ENCODE measurements at places on chromosomes 2 and 18.

GRCh38 chr18:13231151-13231550, 12.6 kb downstream of the LDLRAD4 start:
- no peak for DNase-seq

DNA sequence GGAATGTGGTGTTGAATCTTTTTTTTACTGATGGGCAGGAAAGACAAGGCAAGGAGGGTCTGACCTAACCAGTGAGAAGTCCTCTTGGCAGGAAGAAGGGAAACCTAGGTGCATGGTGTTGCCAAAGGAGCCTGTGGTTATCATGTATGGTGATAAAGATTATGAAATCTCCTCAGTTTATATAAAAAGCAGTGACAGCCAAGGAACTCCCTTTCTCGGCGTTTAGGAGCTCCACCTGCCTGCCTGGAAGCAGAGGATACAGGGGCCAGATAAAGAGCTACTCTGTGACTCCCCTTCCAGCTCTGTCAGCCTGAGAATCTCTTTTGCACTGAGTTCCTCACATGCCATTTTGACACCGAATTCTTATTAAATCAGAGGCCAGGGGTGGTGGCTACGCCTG, 26.1 kb downstream of the COLEC12 start:
- DNase-seq = no peak

GRCh38 chr2:96633641-96634040, 4.5 kb downstream of the KANSL3 start:
- DNase-seq = no peak

- DNase-seq = no peak
These were observed 38.1 kb downstream of the KCNS3 start for GRCh38 chr2:17916584-17916983.

DNA sequence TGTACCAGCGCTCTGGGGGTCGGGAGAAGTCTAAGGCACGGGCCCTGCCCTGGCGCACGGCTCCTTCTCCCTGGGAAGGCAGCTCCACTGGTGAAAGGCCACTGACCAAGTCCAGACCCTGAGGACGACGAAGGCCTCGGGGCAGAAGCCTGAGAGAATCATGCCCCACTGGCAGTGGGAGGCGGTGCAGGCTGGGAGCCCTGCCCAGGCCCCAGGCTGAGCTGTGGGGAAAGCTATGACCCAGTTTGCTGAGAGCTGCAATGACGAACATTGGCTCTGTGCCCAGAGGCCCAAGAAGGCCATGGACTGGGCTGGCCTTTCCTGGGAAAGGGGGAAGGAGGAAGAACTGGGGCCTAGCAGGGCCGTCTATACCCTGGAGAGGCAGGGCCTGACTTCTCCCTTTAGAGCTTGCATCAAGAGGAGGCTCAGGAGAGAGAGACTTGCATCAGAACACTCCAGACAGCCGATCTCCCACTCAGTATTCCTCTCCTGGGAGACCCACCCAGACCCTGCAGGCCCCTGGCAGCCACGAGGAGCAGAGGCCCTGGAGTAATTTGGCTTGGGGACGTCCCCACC, 32.9 kb downstream of the HS1BP3 start:
- peak; percentile 8 for DNase-seq

DNA sequence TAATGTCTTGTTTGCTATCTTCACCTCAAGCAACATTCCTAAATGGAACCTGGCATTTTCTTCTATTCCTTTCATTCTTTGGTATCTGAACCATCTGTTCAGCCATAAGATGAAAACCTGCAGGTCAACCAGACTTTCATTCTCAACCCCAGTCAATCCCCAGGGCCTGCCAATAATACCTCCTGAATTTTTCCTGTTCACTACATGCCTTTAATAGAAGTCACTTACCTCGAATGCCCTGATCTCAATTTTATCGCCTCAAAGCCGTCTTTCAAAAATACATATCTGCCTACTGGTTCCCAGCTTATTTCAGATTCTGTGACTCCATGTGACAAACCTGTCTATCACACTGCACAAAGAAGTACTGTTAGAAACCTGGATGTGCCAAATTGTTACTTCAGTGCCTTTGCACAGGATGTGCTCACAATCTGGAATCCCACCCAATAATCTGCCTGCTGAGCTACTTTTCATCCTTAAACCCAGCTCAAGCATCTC, 22.6 kb downstream of the ST3GAL5 start:
- DNase-seq = no peak

DNA sequence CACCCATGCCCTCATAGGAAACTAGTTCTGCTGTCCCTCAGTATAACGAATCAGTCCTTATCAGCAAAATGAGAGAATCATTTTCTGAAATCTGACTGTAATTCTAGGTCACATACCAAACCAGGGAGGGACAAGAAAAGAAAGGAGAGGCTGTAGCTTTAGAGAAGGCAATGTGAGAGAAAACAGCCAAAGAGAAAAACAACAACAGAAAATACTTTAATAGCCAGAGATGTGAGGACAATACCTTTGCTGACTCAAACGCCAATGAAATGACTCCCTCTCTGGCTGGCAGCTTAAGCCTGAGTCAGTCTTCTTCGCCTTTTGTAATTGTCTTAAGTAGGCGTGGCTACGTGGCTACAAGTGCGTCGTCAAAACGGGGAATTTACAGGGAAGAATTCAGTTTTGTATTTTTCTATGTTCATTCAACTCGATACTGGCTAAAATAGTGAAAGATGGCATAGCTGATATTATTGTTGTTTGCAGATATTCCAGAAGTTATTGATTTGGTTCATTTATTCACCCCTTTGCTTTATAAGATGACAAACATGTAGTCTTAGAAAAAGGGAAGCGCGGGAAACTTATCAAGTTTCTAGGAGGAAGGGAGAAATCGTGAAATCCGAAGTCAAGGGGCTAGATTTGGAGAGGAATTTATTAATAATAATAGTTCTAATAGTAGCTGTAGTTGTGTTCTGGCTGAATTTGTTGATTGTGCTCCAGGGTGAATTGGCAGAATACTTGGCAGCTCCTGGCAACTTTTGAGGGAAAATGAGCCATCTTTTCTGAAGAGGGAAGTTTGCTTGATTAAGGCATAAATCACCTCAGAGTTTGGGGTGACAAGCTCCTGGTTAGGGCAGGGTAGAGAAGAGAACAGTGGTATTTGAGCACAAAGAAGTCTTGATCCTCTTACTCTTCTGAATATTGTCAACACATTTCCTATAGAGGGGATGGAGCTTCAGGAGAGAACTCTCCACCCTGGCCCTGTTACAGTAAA, at the start of gene IL1A:
Gene IL1A (minus strand): TSS at position 295 of the 991 bp plus-strand sequence. CDS start 723 bp downstream, outside the sequence.
- no peak for DNase-seq

- peak; percentile 68 for DNase-seq
These were observed 45.6 kb downstream of the ZNF519 start for GRCh38 chr18:14086458-14087231.

DNA sequence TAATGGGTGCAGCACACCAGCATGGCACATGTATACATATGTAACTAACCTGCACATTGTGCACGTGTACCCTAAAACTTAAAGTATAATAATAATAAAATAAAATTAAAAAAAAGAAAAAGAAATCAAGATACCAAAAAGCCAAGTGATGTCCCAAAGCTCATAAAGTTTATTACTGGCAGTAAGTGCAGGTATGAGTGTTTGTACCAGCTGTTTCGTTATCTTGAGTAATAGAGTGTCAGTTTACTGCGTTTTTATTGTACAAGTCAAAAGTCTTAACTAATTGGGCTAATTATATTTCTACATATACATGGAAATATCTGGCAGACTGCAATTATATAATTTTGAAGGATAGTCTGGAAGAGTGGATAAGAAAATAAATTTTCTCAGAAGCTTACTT, 41.8 kb downstream of the MFSD6 start:
- DNase-seq = no peak

DNA sequence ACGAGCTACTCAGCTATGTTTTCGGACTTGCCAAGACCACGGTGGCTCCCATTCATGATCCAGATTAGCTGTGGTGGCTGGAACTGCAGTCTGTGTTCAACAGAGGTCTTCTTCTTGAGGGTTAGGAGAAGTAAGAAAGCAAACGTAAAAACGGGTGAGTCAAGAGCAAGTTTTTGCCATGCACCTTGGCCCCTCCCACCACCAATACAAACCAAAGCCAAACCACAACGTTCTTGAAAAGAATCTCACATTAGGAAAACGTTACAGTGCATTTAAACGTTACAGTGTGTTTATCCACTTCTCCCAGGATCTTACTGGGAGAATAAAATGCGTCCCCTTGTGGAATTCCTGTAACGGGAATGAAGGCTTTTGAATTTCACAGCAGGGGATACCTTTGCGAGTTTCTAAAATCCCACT, 725 bp downstream of the FBXO48 start:
- DNase-seq = no peak

DNA sequence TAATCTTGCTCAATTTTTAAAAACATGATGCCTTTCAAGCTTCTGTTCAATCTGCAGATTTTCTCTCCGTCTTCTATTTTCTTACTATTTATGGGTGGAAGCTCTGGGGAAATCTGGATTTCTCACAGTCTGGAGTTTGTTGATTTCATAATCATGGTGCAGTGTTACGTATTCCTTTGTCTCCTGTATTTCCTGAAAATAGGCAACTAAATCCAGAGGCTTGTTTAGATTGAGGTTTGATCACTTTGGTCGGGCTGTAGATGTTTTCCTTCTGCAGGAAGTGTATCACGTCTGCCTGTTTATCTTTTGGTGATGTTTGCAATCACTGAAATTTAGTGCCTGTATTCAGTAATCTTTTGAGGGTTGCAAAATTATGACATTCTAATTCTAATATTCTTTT, 487.7 kb downstream of the LRRTM4 start:
- no peak for DNase-seq

- DNase-seq = no peak
These were observed 1.4 kb upstream of the FAM110C start for GRCh38 chr2:47737-48136.

- DNase-seq = no peak
These were observed 12.4 kb upstream of the TANK start for GRCh38 chr2:161147856-161148255.

- DNase-seq = no peak
These were observed 188.0 kb upstream of the GLI2 start for GRCh38 chr2:120547662-120548061.

GRCh38 chr2:237459226-237459625, 27.8 kb upstream of the MLPH start:
- no peak for DNase-seq

GRCh38 chr2:50443868-50444630, 587.9 kb downstream of the NRXN1 start:
- peak; percentile 9 for DNase-seq

- peak; percentile 49 for DNase-seq
These were observed 97.2 kb downstream of the INSIG2 start for GRCh38 chr2:118185210-118186109.

- no peak for DNase-seq
These were observed 716.2 kb upstream of the VRK2 start for GRCh38 chr2:57330447-57330846.

- no peak for DNase-seq
These were observed 16.4 kb downstream of the PLEKHH2 start for GRCh38 chr2:43653506-43653905.

DNA sequence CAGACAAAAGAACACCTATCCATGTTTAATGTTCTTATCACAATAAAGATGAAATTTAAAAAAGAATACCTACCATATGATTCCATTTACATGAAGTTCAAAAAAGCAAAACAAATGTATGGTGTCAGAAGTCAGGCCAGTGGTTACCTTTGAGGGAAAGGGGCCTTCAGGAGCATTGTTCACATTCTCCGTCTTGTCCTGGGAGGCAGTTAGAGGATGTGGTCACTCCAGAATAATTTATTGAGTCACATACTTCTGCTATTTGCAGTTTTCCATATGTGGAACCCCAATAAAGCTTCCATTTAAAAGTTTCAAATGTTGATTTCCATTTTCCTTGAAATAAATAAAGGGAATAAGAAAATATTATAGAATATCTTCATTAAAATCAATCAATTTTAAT, 41.6 kb upstream of the POU3F3 start:
- no peak for DNase-seq

GRCh38 chr2:134727385-134727784, 8.6 kb upstream of the TMEM163 start:
- DNase-seq = no peak

DNA sequence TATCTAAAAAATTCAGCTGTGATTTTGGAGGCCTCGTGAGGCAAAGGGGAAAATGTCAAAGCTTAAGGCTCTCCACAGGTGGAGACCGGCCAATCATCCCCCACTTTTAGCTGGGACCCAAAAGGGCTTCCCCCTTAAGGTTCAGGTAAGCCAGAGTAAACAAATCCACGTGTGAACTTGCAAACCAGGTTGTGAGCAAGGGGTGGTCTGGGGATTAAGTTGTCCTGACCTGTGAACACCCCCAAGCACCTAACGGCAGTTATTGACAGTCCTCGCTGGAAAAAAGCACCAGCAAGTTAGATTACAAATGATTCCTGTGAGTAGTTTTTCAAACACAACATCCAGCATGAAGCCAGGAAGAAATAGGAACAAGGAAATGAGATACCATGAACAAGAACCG, 42.9 kb downstream of the MYO7B start:
- no peak for DNase-seq

DNA sequence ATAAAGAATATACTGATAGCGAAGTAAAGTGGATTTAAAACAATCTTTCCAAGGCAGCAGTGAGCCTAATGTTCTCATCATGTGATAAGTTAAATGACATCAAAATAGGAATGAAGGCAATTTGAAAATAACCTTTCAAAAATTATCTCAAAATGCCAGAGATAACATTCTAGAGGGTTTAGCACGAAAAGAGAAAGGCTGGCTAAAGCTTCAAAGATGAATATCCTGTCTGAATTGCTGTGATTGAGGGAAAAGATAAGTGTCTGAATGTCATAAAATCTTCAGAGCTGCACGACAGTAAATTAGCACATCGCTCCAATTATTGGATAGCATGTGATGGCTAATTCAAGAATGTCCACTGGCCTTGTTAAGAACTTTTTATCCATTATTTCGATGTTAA, 159.3 kb downstream of the PID1 start:
- DNase-seq = no peak

DNA sequence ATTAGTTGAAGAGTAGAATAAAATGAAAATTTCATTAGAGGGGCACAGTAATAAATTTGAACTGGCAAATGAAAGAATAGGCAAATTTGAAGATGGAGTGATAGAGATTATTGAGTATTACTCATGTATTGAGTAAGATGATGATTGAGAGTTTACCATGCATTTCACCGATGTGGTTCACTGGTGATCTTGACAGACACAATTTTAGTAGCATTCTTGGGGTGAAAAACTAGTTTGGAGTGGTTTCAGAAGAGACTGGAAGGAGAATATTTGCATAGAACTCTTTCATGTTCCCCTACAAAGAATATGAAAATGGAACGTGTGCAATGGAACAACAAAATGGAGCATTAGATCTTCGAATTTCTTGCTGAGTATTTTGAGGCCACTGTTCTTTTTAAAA, 121.4 kb downstream of the ASXL3 start:
- DNase-seq = no peak

GRCh38 chr2:12720278-12720620, 3.5 kb downstream of the TRIB2 start:
- DNase-seq = no peak

- DNase-seq = no peak
These were observed 442.5 kb upstream of the PKDCC start for GRCh38 chr2:41605311-41605710.

DNA sequence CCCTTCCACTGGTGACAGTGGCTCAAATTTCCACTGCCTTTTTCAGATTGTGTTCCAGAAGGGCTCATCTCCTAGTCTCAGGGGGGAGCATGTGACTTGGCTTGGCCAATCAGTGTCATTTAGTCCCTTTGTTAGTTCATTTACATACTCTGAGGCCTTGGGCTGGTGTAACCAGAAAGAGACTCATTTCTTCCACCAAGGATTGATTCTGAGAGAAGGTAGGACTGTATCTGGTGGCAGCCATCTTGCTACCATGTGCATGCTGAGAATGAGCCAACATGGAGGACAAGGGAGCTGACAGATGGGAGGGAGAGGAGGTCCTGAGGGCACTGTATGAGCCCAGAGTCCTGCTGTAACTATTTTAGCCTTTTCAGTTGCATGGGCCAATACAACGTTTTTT, 191.7 kb downstream of the THSD7B start:
- no peak for DNase-seq

Measured in NCI-H345 (cell line).